ENCODE measurements at places on chromosomes 12 and 14.

DNA sequence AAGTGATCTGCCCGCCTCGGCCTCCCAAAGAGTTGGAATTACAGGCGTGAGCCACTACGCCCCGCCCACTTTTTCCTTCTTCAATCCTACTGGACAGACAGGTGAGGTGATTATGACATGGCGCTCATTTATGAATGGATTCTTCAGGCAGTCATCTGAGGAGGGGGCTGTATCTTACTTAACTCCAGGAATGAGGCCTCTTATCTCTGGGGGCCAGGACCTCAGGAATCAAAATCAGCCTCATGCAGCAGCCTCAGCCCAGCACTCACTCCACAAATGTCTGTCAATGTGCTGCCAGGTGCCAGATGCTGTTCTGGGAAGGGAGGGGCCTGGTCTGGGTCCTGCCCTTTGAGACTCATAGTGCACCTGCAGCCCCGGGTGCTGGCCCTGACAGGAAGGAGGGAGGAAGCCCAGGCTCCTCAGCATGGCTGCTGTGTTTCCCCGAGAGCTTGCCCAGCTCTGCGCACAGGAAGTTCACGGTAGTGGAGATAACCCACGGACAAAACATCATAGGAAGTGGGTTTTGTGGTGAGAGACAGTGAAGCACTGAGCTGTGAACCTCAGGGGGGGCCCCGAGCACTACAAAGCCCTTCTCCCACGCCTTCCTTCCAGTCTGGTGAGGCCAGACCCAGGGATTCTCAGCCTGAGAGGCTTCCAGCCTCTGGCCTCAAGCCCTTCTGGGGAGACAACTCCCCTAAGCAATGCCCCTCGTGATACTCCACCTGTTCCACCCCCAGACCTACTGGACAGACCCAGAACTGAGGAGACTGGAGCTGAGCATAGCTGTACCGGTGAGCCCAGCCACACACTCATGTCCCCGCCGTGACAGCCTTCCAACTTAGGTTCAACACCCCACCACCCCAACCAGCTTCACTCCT, 22.3 kb downstream of the GALNT6 start:
- no peak for DNase-seq

DNA sequence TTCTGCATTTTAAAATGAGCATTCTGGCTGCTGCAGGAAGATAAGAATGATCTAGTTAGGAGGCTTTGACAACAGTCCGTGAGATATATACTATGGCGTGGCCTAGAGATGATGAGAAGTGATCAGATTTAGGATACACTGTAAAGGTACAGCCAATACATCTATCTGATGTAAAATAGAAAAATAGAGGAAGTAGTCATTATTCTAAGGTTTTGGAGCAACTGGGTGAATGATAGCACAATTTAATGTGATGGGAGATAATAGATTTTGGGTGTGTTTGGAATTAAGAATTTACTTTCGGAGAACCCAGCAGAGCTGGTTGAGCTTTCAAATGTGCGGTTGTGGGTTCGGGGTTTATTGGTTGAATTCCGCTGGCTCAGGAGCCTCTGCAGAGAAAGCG, at the start of gene ANP32D:
Gene ANP32D, plus strand, starts transcription at position 301 of the 400 bp plus-strand sequence. CDS start 106 bp downstream, outside the sequence.
- DNase-seq: no peak

- no peak for DNase-seq
Observed at GRCh38 chr12:62808166-62808879, 126.6 kb downstream of the PPM1H start.

DNA sequence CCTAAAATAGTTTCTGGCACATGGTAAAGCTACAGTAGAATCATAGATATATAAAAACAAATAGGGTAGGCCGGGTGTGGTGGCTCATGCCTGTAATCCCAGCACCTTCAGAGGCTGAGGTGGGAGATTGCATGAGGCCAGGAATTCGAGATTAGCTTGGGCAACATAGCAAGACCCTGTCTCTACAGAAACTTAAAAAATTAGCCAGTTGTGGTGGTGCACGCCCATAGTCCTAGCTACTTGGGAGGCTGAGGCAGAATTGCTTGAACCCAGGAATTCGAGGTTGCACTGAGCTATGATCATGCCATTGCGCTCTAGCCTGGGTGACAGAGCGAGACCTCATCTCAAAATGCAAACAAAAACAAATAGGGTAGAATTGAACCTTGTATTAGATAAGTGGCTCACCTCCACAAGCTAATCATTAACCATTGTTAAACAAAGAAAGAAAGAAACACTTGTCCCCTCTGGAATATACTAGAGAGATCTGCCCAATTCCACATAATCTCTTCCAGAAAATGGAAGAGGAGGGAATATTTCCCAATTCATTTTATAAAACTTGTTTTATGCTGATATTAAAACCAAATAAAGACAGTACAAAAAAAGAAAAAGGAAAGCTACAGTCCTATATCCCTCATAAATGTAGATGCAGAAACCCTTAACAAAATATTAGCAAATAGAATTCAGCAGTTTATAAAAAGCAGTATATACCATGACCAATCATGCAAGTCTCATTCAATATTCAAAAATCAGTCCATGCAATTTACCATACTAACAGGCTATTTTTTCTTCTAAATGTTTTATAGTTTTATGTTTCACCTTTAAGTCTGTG, 22.7 kb upstream of the DHRS2 start:
- no peak for DNase-seq

- no peak for DNase-seq
Observed at GRCh38 chr14:98886982-98887381, 385.0 kb downstream of the BCL11B start.
